ENCODE measurements at places on chromosomes 7 and 10.

GRCh38 chr10:6561552-6561951, 18.5 kb downstream of the PRKCQ start:
- no peak for DNase-seq

- no peak for DNase-seq
These were observed 102.1 kb upstream of the ZNF746 start for GRCh38 chr7:149599636-149600206.

DNA sequence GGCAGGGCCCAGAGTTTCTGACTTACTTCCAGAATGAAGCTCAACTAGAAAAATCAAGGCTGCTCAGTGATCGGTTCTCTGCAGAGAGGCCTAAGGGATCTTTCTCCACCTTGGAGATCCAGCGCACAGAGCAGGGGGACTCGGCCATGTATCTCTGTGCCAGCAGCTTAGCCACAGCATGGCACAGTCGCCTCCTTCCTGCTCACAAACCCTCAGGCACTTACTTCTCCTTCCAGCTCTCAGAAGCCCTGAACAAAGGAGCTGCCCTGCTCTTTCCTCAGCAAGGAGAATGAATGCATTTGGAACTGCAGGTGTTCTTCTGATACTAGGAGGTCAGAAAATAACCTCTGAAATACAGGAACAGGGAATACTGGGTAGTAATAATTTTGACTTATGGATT, 219.7 kb upstream of the PRSS1 start:
- DNase-seq, result no peak

GRCh38 chr7:100157334-100158228, 942 bp downstream of the TRAPPC14 start:
- no peak for DNase-seq

DNA sequence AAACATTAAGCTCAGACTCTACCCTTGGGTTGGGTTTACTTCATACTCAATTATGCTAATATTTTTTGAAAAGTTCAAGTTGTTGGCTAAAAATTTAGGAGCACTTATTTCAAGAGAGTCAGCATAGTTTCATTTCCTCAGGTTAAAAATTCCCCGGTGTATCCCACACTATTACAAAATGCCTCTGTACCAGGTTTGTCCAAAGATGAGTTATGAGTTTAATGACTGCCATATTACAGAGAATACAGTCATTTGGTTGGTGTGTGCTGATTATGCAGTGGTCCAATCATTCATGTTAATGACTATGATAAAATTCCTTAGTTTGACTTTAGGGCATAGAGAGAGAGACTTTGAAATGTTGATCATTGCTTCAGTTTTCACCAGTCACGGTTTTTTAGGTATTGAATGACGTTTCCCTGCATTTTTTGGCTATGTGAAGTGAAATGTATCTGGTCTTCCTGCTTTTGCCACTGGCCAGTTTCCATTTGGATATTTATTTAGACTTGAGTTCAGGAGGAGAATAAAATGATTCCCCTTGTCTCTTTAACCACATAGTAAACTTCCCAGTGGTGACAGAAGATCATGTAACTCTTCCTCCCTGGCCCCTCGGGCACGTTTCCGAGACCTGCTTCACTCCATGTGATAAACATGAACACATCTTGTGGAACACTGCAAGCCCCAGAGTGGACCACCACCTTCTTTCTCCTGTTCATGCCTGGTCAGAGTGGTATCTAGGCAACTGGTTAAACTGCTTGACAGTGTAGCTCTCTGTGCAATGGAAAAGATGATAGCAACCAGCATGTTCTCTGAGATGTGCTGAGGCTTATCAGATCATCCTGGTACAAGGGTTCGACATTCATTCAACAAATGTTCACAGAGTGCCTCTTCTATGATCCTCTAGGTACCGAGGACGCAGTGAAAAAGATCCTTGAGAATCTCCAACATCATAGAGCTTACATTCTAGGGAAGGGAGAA, 153.6 kb downstream of the CACNB2 start:
- no peak for DNase-seq

- DNase-seq, result peak; percentile 71
These were observed 1.2 kb upstream of the ADD3 start for GRCh38 chr10:110006358-110007160.

GRCh38 chr7:33054261-33054964, 8.2 kb downstream of the NT5C3A start:
- no peak for DNase-seq

DNA sequence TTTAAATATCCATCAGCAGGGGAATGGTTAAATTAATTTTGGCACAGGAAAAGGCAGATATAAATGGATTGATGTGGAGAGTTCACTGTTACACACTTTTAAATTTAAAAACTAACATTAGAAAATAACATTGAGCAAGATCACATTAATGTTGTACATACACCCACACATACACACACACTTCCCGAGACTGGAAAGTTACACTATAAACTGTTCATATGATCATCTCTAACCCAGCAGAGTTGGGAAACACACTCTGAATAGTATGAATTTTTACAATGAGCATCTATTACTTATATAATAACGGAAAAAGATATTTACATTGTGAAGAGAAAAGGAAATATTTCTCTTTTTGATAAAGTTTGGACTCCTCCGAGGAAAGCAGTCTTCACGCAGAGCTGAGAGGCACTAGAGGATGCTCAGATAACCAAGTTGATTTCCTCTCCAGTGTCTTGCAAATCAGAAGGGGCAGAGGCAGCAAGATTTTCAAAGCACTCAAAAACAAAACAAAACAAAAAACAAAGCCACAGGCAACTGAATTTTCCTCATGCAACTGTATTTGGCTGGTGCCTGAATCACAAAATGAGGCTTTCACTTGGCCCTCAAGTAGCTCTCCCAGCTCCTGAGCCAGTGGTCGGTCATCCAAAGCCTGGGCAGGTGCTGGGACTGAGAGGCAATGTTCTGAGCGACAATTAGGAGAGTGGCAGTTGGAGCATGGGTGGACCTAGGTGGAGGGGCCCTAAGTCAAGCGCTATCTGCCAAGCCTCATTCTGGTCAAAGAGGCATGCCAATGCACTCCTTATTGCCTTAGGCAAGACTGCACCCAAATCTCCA, 10.5 kb upstream of the GATAD1 start:
- DNase-seq, result no peak

- no peak for DNase-seq
These were observed 3.2 kb downstream of the VCL start for GRCh38 chr10:74000892-74001669.

- no peak for DNase-seq
These were observed 4.6 kb downstream of the UFSP1 start for GRCh38 chr7:100884736-100885439.

Data from fibroblast of skin of left quadriceps (primary cell).